ENCODE measurements at places on chromosomes 11 and 22. TPM values are rescaled to one million over a fixed set of nuclear protein-coding genes. Genes with fewer than 3 reads are reported as not detected.

Gene VSTM5
- 15.6 TPM for total RNA-seq

GRCh38 chr11:125171974-125172373, 7.4 kb downstream of the PKNOX2 start:
- DNase-seq, result no peak

Gene NRGN
- total RNA-seq, result 20.3 TPM

Gene TSSK2
- 0.17 TPM for total RNA-seq

Gene MEN1
- 46.1 TPM for total RNA-seq

- no peak for DNase-seq
These were observed 45.0 kb downstream of the PPP6R3 start for GRCh38 chr11:68505596-68505995.

Gene BIK
- total RNA-seq, result 24.6 TPM

DNA sequence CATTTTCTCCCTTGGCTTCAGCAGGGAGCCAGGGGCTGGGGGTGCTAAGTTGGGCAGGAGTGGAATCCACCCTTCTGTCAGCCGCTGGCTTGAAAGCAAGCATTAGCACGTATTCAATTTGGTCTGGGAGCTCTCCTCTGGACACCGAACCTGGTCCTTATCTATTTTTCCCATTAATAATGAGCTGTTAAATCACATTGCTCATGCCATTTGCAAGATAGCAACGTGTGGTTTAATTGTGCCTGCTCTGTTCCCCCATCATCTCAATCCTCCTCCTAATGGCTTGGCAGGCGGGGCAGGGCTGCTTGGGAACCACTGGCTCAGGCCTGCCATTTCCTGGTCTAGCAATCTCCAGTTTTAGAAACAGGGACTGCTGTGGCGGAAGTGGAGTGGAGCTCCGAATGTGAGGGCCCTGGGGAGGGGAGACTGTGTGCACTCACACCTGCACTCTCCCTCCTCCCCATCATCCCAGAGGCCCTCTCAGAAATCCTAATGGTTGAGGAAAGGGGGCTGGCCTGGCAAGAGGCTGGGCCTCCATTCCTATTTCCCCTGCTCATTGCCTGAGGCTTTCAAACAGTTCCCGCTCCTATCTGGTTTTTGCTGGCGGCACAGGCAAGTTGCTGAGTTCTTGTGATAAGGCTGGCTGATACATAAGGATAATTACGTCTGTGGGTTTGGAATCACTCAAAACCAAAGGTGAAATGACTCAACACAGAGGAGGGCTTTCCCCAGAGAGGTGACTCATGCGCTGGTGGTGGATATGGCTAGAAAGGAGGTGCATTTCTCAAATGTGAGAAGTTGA, 201.2 kb upstream of the E2F8 start:
- peak; percentile 95 for DNase-seq

- no peak for DNase-seq
These were observed 6.0 kb upstream of the RAB3IL1 start for GRCh38 chr11:61923166-61924063.

GRCh38 chr11:115222218-115222862, 281.9 kb downstream of the CADM1 start:
- peak; percentile 44 for DNase-seq

- DNase-seq, result no peak
These were observed 7.6 kb upstream of the IGSF9B start for GRCh38 chr11:133964356-133964755.

GRCh38 chr11:72191961-72192381, at the start of gene FOLR1:
Gene FOLR1, plus strand, starts transcription at chr11:72192140. Its CDS starts 34 bp downstream, at chr11:72192174.
- DNase-seq, result peak; percentile 44

GRCh38 chr11:117809236-117810055, 12.4 kb upstream of the DSCAML1 start:
- DNase-seq, result peak; percentile 61

Gene TOMM22
- 68.7 TPM for total RNA-seq

Gene IL17REL
- total RNA-seq, result 0.04 TPM

Gene PLEKHA7
- total RNA-seq, result 18.4 TPM

DNA sequence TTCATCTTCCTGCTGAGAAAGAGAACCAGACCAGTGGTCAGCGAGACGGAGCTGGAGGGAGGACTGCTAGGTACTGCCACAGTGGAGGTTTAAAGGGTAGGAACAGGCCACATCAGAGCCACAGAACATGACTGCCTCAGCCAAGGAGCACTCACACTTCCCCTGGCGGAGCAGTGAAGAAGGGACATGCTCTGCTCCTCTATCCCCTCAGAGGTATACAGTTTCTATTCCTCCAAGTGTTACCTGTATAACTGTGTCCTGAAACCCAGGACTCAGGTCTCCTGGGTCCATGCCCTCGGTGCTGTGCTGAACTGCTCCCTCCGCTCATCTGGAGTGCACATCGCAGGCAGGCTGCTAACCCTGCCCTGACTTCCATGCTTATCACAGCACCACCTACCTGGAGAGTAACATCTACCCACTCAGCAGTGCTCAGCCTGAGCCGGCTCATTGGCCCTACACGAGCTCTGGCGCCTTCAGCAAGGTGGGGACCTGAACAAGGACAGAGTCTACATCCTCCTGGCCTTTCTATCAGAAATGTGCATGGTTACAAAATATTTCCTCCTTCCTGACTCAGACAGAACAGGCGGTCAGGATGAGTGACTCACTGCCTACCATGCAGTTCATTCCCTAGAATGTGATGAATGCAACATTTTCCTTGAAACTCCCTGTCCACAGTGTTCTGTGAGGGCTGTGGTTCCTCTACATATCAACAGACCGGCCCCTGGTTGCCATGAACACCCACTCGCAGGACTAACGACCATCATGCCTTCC, 52.9 kb downstream of the C11orf58 start:
- DNase-seq, result peak; percentile 88

GRCh38 chr22:26597026-26597425, 7.1 kb upstream of the TPST2 start:
- no peak for DNase-seq

DNA sequence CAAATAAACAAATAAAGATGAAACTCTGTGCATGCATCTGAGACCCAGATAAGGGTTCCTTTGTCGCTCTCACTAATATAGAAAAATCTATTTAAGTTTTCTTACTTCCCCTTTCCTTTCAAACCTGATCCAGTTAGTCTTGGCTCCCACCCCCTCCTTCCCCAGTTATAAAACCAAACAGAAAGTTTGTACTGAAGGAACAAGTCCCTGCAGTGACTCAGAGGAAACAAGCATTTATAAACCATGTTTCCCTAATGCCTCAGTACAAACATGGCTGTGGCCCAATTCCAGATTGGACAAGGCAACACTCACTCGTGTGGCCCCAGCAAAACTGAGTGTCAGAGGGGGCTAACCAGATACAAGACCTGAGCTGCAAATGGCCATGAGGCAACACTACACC, 65.5 kb upstream of the ARHGAP20 start:
- DNase-seq, result peak; percentile 66

Gene CREB3L1
- 1.1 TPM for total RNA-seq

GRCh38 chr11:119858288-119858687, 129.3 kb upstream of the NECTIN1 start:
- DNase-seq, result no peak

Gene TMEM86A
- total RNA-seq, result 1.6 TPM

DNA sequence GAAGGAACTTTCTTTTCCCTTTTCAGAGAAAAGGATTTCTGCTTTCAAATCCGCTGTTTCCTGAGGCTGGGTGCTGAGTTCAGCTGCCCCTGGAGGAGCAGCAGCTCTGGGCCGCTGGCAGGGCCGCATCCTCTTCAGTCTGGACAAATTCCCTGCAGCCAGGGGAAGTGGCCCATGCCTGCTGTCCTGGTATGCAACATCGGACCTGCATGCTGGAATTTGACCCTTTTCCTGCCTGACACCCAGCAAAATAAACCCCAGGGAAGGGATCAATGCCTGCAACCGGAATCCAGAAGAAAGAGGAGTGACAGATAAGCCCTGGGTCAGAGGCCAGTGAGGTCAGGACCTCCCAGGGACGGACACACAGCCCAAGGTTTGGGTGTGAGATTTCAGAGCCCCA, 54.1 kb upstream of the LINC01488 start:
- DNase-seq, result no peak

- DNase-seq, result no peak
These were observed 369.7 kb downstream of the INSC start for GRCh38 chr11:15484398-15484797.

DNA sequence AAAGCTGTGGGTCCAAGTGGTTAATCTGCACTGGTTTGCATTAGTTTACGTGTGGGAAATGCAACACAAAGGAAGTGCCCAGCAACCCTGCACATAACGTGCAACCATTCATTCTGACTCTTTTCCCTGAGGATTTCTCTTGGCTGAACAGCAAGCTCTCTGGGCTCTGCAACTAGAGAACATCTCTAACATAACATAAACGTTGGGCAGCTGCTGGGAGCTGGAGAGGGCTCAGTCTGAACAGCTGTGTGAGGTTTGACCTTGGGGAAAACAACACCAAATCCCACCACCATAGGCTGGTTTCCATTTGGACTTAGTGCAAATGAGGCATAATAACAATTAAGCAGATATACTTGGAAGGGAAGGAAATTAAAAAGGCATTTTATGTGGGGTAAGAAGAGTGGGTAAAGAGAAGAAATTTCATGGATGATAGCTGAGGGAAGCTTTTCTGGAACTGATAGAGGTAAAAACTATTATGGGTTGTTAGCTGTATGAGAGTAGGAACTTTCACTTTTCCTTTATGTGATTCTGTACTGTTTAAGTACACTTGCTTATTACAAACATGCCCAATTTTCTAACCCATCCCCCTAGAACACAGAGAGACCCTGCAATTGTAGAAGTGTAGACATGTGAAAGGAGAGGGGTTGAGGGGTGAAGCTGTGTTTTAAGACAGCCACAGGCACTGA, 76.2 kb downstream of the SNX19 start:
- DNase-seq, result no peak

Gene P2RX6
- total RNA-seq, result 1.1 TPM

- DNase-seq, result no peak
These were observed 59.5 kb downstream of the TNRC6B start for GRCh38 chr22:40237241-40237640.

DNA sequence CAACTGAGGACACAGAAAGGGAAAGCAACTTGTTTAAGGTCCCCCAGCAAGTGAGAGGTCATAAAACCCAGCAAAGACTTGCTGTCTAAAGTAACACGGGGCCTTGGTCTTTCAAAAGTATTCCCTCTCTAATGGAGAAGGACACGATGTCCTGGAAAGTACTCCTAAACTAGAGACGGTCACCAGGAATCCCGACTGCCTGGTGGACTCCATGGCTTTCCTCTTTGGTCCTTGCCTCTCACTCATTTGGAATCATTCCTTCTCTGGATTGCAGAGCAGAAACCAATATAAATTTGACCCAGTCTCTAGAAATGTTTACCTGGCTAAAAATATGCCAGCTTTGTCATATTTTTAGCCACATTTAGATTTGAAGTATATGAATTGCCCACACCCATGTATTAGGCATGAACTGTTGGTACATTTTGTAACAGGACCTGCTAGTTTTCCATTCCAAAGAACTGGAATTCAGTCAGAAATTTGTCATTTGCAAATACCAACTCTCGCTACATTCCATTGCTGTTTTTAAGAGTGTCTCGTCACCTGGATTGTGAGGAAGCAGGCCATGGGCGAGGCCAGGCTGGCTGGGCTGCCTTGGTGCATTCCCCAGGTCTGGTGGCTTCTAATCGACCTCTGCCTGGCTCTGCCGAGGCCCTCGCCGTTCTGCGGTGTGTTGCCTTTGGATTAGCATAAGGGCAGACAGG, 12.9 kb downstream of the NAV2 start:
- DNase-seq, result peak; percentile 91

DNA sequence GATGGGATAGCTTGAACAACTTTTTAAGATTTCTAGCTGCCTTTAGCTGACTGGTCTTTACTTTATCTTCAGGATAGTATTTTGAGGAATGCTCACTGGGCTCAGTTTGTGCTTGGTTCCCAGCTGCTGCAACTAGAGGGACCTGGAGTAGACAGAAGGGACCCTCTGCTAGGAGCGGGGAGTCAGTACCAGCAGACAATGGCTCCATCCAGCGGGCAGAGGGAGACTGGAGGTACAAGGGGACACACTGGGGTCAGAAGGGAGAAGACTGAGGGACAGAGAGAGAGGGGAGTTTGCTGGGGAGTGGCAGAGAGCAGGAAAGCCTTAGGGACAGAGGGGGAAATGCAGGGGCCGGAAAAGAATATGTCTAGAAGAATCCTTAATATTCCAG, 22.0 kb upstream of the ACER3 start:
- DNase-seq, result no peak

Data from PC-3 (cell line).